Hematopoietic multipotent progenitor cell treated with erythropoietin and hydrocortisone succinate and interleukin-3 and kit ligand, for 4 days (in vitro differentiated cells): ENCODE measurements at places on chromosomes 11 and 22.

GRCh38 chr11:80309301-80309700, 868.5 kb upstream of the TENM4 start:
- DNase-seq = no peak

- DNase-seq = no peak
These were observed 259.5 kb upstream of the CCDC90B start for GRCh38 chr11:83545494-83546260.

DNA sequence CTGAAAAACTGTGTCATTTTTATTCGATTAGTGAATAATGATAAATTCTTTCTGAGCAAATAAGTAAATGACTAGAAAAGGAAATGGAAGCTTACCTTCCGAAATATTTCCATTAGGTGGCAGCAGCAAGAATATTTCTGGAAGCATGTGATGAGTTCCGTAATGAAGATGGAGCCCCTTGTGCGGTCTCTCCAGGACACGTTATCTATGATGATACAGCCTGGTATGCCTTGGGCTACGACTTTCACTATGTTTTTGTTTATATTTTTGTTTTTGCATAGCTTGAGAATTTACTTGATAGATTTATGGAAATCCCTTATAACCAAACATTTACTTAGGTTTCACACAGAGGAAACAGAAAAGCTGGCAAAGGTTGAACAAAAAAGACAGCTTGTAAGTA, 25.7 kb downstream of the CASP5 start:
- DNase-seq = peak; percentile 13

DNA sequence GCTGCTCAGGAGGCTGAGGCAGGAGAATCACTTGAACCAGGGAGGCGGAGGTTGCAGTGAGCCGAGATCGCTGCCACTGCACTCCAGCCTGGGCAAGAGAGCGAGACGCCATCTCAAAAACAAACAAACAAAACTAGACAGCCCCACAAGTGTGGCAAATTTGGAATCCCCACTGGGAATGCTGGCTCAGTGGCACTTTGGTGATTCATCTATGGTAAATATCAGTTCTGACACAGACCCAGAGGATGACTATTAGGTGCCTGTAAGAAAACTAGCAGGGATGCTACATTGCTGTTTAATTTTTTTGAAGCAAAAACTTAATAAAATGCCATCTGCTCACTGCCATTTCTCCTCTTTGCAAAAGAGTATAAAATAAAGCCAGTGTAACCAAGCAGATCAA, 107.9 kb downstream of the NAT10 start:
- no peak for DNase-seq

DNA sequence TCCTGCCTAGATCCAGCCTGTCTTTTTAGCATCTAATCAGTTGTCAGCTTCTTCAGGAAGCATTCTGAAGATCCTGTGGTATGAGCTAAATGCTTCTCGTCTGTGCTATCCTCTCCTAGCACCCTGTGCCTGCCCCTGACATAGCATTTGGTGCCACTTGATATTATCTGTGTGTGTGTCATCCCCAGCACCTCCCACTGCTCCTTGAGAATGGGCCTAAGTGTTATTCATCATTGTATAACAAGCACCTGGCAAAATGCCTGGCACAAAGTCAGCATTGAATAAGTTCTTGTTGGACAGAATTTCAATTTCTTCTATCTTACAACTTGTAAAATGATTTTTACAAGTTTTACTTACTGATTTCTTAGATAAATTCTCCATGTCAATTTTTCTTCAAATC, 28.1 kb upstream of the OLFML1 start:
- no peak for DNase-seq

DNA sequence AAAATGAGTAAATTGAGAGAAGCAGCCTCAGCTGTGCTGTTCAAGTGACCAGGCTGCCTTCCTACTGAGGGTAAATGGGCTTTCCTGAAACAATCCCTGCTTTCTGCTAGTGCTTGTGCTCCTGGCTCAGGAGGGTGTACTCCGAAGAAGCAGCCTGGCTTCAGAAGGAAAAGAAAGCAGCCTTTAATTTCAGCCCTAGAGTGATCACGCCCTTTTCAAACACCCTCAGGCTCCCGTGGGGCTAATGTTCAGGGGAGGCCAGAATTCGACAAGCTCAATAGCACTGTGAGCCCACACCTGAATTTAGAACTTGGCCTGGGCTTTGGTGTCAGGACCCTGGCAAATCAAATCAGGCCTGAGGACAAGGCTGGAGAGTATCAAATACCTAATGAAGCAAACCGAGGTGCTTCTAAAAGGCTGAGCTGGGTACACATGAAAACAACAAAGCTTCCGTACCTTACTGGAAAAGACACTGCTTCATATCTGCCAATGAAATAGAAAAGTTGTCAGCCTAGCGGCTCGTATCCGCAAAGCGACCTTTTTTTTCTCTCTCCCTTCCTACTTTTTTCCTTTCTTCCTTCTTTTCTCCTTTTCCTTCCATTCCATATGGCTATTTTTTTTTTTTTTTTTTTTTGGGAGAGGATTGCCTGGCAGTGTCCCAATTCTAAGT, 387.8 kb downstream of the SOX6 start:
- DNase-seq = no peak

GRCh38 chr11:111148953-111149352, 96.6 kb upstream of the POU2AF2 start:
- peak; percentile 24 for DNase-seq

- DNase-seq = no peak
These were observed 41.9 kb downstream of the CERK start for GRCh38 chr22:46696229-46696518.

- peak; percentile 44 for DNase-seq
These were observed 762 bp upstream of the TBC1D22A start for GRCh38 chr22:46761539-46762237.

- DNase-seq = no peak
These were observed 47.3 kb upstream of the WNT7B start for GRCh38 chr22:46024136-46024840.

- no peak for DNase-seq
These were observed 48.5 kb downstream of the MS4A13 start for GRCh38 chr11:60563553-60564235.

DNA sequence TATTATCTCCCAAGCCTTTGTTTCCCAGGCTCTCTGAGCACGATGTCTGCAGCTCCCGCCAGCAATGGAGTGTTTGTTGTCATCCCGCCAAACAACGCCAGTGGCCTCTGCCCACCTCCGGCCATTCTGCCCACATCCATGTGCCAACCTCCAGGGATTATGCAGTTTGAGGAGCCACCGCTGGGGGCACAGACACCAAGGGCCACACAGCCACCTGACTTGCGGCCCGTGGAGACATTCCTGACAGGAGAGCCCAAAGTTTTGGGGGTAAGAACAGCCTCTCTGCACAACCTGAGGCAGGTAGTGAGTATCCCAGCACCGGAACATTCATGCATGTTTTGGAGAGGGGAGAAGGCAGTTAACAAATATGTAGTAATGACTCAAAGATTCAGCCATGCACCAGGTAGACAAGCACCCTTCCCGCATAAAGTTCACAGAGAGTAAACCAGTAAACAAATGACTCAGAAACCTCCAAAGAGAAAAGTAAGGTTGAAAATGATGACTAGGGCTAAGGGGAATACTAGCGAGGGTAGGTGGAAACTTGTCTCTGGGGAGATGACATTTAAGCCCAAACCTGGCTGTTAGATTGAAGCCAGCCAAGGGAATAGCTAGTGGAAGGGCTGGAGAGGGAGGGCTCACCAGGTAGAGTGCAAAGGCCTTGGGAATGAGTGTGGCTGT, 7.2 kb downstream of the MS4A15 start:
- no peak for DNase-seq

DNA sequence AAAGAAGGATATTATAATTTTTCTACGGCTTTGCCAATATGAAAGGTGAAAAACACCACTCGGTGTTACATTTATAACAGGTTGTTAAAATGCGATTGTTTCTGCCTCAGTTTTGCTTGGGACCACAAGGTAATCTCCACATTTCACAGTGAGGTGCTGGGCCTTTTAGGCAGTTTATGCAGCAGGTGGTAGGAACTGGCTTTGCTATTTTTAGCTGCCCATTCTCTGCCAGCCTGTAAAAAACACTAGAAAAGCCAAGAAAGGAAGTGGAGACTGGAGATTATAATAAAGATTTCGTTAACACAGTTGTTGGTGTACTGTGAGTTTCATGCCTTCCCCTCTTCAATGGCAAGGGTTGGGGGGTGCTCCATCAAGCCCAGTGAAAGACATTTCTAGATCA, 8.0 kb upstream of the MRPL16 start:
- DNase-seq = peak; percentile 72

DNA sequence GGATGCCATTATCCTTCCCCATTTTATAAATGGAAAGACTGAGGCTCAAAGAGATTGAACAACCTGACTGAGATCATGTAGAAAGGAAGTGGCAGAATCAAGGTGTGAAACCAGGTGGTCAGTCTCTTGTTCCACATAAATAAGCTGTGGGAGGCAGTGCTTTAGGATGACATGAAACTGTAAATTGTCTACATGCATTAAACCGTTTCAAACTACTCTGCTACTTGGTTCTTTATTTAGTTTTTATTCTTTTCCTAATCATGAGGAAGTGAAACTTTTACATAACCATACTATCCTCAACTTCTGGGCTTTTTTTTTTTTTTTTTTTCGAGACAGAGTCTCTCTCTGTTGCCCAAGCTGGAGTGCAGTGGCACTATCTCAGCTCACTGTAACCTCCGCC, 34.9 kb downstream of the CADM1 start:
- no peak for DNase-seq

GRCh38 chr11:2797741-2798361, 87.7 kb downstream of the CDKN1C start:
- DNase-seq = no peak

DNA sequence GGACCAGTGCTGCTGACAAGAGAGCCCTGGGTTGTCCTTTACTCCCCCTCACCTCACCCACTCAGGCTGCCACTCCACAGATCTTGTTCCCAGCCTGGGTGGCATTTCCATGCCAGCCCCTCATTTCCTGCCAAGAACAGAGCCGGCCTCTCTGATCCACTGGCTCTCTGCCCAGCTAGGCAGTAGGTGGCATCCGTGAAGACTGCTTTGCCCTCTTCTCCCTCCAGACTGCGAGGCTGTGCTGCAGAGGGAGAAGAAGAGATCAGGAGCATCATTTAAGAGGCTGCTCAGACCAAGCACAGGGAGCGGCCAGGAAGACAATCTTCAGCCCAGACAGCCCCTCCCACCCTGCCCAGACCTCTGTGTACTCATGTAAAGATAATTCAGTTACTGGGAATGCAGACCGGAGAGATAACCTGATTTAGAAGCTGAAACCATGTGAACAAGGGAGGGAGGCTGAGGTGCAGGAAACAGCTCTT, 126.9 kb upstream of the NCAM1 start:
- no peak for DNase-seq

DNA sequence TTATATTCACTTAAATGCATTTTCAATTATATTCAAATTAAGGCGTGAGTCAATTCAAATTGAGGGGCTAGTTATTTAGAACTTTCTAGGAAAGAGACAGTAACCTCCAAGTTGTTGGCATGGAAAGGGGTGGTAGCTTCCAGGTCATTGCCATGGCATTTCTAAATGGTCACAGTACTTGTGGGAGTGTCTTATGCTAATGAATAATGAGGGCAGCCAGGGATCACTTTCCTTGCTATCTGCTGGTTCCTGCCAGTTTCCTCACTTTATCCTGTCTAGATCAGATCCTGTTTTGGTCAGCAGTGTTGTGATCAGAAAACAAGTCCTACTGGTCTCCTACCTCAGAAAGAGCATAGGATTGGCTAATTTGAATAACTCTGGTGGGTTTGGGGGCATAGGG, 21.8 kb upstream of the RNASEH2C start:
- DNase-seq = no peak

- DNase-seq = no peak
These were observed 20.7 kb downstream of the SPATA19 start for GRCh38 chr11:133824593-133824992.

DNA sequence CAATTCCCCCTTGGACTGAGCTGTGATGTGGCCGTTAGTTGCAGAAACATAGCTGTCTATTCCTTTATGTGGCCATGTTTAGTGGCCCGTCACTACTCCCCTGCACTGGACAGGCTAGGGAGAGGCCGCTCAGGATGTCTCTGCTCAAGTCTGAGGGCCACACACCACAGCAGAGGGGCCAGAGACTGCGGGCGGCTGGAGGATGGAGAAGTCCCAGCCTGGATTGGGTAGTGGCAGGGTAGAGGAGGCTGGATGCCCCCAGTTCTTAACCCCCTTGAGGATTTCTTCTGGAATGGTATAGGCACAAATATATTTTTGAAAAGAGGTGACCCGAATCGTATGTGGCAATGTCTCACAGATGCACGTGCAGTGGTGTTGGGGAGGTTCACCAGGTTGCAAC, 116.4 kb upstream of the B3GAT1 start:
- no peak for DNase-seq

DNA sequence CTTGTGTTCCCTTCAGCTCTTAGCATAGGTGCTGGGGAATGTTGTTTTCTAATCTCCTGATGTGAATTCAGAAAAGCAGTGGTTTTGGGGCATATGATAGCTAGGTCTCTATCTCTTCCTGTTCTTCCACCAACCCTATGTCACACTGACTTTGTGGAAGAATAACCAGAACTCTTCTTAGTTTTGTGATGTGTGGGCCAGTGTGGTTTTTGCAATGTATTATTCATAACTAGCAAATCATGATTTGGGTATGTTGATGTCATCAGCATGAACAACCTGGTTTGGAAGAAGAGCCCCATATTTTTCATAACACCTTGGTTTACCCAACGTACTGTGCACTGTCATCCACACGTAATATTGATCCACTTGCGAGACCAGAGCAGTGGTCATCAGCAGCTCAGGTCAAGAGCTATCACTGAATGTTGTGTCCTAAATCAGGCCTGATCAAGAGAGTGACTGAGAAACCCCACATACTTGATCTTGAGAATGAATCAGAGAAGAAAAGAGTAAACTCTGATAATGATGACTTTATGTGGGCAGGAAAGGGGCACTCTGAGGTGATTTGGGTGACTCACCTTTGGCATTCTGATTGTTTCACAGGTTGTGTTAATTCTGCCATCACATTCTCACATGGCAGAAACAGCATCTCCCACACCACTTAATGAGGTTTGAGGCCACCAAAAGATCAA, 19.4 kb upstream of the MS4A6E start:
- DNase-seq = no peak

GRCh38 chr11:73429121-73429750, 53.0 kb downstream of the RELT start:
- peak; percentile 18 for DNase-seq

DNA sequence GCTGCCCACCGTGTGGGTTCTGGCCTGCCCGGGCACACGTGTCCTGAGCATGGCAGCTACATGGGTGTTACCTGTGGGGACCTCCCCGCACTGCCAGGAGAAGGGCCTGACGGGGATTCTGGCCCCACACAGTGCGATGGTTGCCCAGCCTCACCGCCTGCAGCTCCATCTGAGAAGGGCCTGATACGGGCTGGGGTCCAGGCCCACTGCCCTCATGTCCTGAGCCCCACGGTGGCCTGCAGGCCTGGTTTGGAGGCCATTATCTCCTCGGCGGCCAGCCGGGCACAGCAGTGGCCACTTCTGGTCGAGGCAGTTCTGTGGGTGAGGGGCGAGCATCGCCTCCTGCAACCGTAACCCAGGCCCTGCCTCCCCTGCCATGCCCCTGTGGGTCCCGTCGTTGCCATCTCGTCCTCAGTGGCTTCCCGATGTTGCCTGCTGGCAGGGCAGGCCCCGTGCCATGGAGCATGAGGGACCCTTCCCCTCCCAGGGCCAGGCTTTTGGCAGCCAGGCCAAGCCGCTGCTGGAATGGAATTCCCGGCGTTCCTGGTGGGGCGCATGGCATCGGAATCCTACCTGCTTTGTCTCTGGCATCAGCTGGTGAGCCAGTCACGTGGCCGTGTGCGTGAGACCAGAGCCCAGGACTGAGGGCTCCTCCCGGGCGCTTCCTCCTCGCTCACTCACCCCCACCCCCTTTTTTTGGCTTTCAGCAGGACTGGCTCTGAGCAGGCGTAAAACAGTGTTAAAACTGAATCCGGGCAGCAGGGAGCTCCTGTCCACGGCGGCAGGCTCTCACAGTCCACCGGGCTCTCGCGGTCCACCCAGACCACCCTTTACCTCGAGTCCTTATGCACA, 71.9 kb upstream of the PPARA start:
- DNase-seq = no peak
